ENCODE measurements at places on chromosomes 2 and 18.

DNA sequence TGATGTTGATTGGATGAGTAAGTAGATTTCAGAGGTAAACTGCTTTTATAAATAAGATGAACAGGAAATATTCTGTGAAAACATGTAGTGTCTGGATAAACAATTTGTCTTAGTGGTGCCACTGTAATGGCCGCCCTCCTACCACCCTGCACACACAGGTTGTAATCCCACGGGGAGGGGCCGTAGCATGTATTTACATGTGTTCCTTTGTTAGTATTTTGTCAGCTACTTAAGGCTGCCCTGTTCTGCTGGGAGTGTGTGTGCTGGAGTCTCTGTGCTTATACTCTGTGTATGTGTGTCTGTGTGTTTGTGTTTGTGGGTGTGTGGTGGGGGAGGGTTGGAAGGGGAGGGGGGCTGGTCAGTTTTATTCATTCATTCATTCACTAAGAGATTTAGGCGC, 5.1 kb downstream of the TSHZ1 start:
- no peak for DNase-seq

GRCh38 chr2:173589604-173590275, 235.1 kb downstream of the CDCA7 start:
- DNase-seq, result no peak

DNA sequence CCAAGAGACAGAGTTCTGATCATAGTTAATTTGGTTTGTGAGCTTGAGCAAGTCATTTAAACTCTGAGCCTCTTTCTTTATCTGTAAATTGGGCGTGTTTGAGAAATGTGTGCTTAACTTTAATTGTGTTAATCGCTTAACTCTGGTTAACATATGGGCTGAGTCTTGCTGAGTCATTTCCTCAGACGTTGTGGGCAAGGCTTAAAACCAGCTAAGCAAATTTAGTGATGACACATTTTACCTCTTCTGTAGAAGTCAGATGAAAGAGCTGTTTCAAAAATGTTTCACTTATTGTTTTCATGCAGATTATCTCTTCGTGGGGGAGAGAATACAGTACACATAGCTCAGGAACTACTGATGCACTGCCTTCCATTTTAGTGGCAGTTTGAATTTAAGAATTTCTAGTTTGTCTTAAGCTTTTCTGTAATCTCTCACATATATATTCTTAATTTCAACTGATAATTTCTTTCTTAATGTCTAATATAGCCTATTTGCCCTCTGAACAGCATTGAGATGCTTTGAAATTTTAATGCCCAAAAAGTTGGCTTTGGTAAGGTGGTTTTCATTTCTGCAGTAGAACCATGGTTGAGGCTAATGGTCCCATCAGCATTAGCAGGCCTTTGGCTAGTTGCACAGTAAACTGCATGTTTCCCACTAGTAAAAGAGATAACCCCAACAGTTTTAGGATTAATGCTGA, 34.9 kb downstream of the RAB10 start:
- peak; percentile 80 for DNase-seq

DNA sequence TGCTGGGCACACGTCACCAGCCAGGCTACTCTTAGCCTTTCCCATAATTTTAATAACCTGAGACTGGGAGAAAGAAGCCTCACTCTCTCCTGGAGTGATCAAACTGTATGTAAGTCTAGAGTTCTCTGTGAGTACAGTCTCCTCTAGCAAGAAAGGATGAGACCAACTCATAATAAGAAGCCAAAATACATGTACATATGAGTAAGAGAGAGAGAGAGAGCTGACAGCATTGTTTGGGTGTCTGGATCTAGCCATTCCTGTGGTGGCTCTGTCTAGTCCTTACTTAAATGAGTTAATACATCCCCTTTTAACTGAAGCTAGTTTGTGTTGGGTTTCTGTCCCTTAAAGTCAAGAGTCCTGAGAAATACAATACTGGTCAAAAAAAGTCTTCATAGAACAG, 26.0 kb upstream of the ANXA4 start:
- no peak for DNase-seq

DNA sequence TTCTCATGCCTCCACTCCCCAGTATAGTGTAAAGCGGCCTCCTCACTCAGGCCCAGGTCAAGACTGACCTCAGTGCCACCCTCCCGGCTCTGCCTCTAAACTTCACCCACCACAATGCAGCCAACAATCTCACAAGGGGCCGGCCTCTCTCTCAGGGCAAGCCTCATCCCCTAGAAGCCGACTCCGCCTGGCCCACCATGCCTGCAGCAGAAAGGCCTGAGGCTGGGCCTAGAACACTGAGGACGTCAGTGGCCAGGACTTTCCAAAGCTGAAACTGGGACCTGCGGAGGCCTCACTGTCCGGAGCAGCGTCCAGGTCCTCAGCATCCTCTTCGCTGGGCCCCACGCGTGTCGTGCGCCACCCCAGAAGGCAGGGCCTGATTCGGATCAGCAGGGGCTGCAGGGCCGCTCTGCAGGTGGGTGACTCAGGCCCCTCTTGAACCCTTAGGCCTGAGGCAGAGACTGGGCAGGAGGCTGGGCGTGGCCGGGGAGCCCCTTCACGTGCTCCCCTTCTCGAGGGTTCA, 52.9 kb downstream of the PKDCC start:
- no peak for DNase-seq

DNA sequence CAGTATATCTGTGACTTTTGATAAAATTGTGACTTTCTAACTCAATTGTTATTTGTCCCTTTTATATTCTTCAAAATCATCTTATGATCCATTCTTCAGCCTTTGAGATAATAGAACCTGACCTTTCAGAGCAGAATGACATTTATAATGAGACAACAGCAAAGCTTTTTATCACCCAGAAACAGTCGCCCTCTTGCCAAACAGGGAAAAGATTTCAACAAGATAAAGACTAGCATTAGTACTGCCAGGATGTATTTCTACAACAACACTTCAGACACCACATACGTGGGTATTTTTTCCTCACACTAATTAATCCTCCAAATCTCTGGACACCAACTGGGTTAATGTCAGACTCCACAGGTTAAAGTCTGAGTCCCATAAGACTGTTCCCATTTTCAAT, 249.0 kb downstream of the ZNF804A start:
- DNase-seq, result no peak

DNA sequence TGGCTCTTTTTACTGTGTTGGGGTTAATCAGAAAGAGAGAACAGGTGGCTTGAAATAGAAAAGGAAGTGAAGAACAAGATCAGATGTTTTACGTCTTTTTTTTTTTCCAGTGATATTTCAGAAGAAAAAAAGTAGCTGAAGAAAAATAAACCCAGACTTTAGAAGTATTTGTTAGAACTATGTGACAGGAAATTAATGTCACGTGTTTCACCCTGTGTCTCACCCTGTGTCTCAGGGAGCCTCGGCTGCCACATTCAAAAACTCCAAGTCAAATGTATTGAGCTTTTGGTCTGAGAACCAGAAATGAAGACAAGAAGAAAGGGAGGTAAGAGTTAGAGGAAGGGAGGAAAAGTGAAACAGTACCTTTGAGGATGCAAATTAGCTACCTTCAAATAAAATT, 38.0 kb downstream of the AKAIN1 start:
- peak; percentile 3 for DNase-seq
